Naive thymus-derived CD8-positive, alpha-beta T cell (primary cell): ENCODE measurements at places on chromosomes 6 and 20. TPM values are rescaled to one million over a fixed set of nuclear protein-coding genes. Genes with fewer than 3 reads are reported as not detected.

DNA sequence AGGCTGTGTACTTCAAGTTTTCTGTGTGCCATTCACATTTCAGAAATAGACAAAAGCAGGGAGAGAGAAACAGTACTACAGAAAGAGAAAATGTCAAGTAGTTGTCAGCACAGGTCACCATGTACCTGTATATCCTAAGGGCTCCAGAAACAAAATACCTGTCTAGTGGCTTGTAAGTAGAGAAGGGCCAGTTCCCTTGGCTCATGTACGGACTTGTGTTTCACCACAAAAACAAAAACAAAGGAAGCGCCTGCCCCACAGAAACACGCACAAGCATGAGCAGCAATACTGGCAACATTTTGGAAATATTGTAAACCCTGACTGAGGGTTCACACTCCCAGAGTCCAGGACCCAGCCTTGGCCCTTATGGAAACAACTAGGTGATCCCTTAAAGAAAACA, 44.3 kb downstream of the CNKSR3 start:
- no peak for DNase-seq
- H3K36me3 ChIP-seq = no peaks in the 10 kb centered on the region
- no peak overlapping the region for H3K4me3 ChIP-seq
- H3K27me3 ChIP-seq = peaks cover 2% of the 10 kb centered on the region
- H3K4me1 ChIP-seq = no peaks in the 10 kb centered on the region
- H3K27ac ChIP-seq = no peak overlapping the region

- H3K4me1 ChIP-seq = peaks cover 5% of the 10 kb centered on the region
- no peak for DNase-seq
- no peaks in the 10 kb centered on the region for H3K36me3 ChIP-seq
- no peak overlapping the region for H3K4me3 ChIP-seq
- no peak overlapping the region for H3K27ac ChIP-seq
- no peaks in the 10 kb centered on the region for H3K27me3 ChIP-seq
Measured at GRCh38 chr6:132650429-132650828, 8.6 kb downstream of the TAAR1 start.

Gene PRPF6
- polyA plus RNA-seq = 67.2 TPM

GRCh38 chr6:44180886-44181285, 22.3 kb downstream of the CAPN11 start:
- no peaks in the 10 kb centered on the region for H3K27me3 ChIP-seq

Gene CARMIL1
- 1.3 TPM for polyA plus RNA-seq

Gene SLC32A1
- not detected for polyA plus RNA-seq

DNA sequence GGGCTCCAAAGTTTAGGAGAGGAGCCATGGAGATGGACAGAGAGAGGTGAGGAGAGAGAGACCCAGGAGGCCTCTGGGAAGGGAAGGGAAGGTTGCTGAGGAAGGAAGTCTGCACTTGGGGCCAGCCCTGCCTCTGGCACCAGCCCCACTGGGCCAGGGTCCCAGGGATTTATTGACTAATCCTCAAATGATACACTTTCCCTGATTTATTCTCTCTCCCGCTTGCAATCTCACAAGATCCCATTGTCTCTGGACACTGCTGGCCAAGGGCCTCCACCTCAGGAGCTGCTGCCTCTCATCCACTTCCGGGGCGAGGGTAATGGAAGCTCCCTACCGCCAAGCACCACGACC, 43.6 kb upstream of the FOXP4 start:
- H3K36me3 ChIP-seq = no peaks in the 10 kb centered on the region
- no peak for DNase-seq

GRCh38 chr6:167007985-167008384, 8.8 kb downstream of the CEP43 start:
- H3K27me3 ChIP-seq = no peaks in the 10 kb centered on the region
- no peak overlapping the region for H3K4me3 ChIP-seq
- no peak overlapping the region for H3K27ac ChIP-seq
- DNase-seq = no peak
- peaks cover 22% of the 10 kb centered on the region for H3K36me3 ChIP-seq
